Activated naive CD4-positive, alpha-beta T cell treated with anti-CD3 and anti-CD28 coated beads for 36 hours (primary cell): ENCODE measurements at places on chromosomes 1 and 21. TPM values are rescaled to one million over a fixed set of nuclear protein-coding genes. Genes with fewer than 3 reads are reported as not detected.
A peak's percentile ranks its signal among the peaks of the same experiment; 100 is the strongest.

GRCh38 chr21:36163750-36164741 lies 7.4 kb downstream of the DOP1B start:
- no peak overlapping the region for H3K4me3 ChIP-seq
- peaks cover 6% of the 10 kb centered on the region for H3K4me1 ChIP-seq
- no peaks in the 10 kb centered on the region for H3K27me3 ChIP-seq
- H3K27ac ChIP-seq: no peak overlapping the region
- peaks cover 9% of the 10 kb centered on the region for H3K36me3 ChIP-seq

GRCh38 chr1:183185941-183186490 lies at the start of gene LAMC2:
LAMC2 (plus strand) TSS chr1:183186264; CDS start chr1:183186353, 89 bp downstream.
- H3K4me3 ChIP-seq: peak within 1 kb of the TSS; percentile 41
- H3K27me3 ChIP-seq: peaks cover 31% of the 10 kb centered on the region
- H3K36me3 ChIP-seq: no peaks in the 10 kb centered on the region
- peaks cover 6% of the 10 kb centered on the region for H3K4me1 ChIP-seq
- H3K27ac ChIP-seq: no peak within 1 kb of the TSS
- DNase-seq: peak; percentile 76

DNA sequence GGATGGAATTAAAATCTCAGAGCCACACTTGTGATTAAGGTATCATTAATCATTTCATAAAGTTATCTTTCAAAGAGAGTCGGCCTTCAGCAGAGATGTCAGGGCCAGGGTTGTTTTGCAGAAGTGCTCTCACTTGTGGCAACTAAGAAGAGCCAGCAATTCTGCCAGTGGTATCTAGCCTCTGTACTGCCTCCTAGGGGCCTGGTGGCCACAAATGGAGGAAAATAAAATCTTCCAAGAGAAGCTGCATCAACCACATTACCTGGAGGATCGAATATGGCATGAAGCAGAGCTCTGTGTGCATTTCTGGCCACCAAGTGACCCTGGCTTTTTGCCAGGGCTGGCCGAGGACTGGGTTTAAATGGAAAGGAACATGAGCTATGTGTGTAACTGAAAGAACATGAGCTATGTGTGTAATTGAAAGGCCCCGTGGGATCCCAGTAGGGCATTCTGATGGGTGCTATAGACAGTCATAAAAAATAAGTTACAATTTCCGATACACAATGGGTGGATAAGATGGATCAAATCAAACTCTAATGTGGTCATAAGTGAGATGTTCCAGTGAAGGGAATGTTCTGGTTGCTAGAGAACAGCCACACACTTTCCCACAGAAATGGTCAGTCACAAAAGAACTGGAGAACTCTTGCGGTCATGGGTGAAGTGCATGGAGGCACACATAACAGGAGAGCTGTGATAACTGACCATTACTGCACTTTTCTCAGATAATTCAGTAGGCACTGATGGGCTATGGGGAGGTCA lies 335.8 kb downstream of the CAMTA1 start:
- H3K27me3 ChIP-seq: peaks cover 6% of the 10 kb centered on the region
- H3K4me1 ChIP-seq: no peaks in the 10 kb centered on the region
- no peaks in the 10 kb centered on the region for H3K36me3 ChIP-seq
- DNase-seq: no peak

DNA sequence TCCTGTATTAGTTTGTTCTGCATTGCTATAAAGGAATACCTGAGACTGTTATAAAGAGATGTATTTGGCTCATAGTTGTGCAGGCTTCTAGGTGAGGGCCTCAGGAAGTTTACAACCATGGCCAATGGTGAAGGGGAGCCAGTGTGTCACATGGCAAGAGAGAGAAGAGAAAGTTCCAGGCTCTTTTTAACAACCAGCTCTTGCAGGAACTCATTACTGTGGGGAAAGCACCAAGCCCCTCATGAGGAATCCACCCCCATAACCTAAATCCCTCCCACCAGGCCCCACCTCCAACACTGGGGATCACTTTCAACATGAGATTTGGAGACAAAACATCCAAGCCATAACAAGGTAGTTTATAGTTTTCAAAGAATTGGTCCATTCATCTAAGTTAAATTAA lies 5.0 kb upstream of the MEAF6 start:
- H3K27me3 ChIP-seq: no peaks in the 10 kb centered on the region
- peak overlapping the region; percentile 87 for H3K27ac ChIP-seq
- peaks cover 23% of the 10 kb centered on the region for H3K4me1 ChIP-seq
- peak overlapping the region; percentile 77 for H3K4me3 ChIP-seq
- peak; percentile 47 for DNase-seq

The ATAD3C gene
- 0.57 TPM for total RNA-seq

GRCh38 chr1:35448344-35448801 lies 108.8 kb downstream of the KIAA0319L start:
- H3K4me1 ChIP-seq: peaks cover 29% of the 10 kb centered on the region
- DNase-seq: no peak
- H3K27me3 ChIP-seq: no peaks in the 10 kb centered on the region
- peaks cover 6% of the 10 kb centered on the region for H3K36me3 ChIP-seq
- no peak overlapping the region for H3K4me3 ChIP-seq

- no peaks in the 10 kb centered on the region for H3K36me3 ChIP-seq
- no peak overlapping the region for H3K4me3 ChIP-seq
- no peak overlapping the region for H3K27ac ChIP-seq
- H3K27me3 ChIP-seq: no peaks in the 10 kb centered on the region
These were observed 70.3 kb downstream of the SERINC2 start for GRCh38 chr1:31483012-31483946.

- peaks cover 3% of the 10 kb centered on the region for H3K27me3 ChIP-seq
- no peak for DNase-seq
- no peaks in the 10 kb centered on the region for H3K4me1 ChIP-seq
- H3K27ac ChIP-seq: no peak overlapping the region
- H3K36me3 ChIP-seq: no peaks in the 10 kb centered on the region
These were observed 189.8 kb upstream of the PLXNA2 start for GRCh38 chr1:208433971-208434370.

The RIMS3 gene
- total RNA-seq: 3.7 TPM
